GM23248 (cell line): ENCODE measurements at places on chromosomes 1 and 21.

GRCh38 chr1:93842750-93843500 is 36.1 kb downstream of the DNTTIP2 start:
- peak; percentile 83 for DNase-seq

GRCh38 chr1:2968471-2968881 is 52.8 kb upstream of the ACTRT2 start:
- DNase-seq, result no peak

DNA sequence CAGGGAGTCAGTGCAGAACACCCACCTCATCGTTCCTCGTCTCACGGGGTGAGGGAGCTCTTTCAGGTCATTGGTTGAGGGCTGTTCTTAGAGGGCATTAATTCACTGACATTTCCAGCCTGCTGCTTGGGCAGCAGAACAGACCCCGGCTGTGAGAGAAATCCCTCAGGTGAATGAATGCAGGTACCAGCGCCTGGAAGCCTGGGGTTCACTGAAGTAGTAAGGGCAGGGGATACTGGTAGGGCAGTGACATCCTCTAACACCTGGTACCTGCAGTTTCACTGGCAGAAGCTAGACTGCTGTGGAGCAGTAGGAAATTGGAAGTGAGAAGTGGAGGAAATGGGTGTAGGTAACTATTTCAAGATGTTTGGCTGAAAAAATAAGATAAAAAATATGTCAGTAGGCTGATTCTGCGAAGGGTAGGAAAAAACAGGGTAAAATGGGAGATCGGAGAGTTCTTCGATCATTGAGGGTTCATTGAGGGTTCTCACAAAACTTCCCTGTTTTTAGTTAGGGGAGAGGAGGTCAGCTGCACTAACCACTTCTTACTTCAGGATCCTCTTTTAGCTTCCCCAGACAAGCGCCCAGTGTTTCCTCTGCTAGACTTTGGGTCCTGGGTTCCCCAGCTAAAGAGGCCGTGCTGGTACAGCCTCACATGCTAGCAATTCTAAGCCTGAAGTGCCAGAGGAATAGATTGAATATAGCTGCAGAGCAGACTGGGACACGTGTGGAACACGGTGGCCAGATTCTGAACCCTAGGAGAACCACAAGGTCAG is 55.2 kb downstream of the RNF220 start:
- no peak for DNase-seq

- no peak for DNase-seq
These were observed 728.6 kb downstream of the PTPRU start for GRCh38 chr1:29964718-29965533.

GRCh38 chr1:51642739-51643142 is 25.8 kb downstream of the OSBPL9 start:
- DNase-seq, result peak; percentile 94

DNA sequence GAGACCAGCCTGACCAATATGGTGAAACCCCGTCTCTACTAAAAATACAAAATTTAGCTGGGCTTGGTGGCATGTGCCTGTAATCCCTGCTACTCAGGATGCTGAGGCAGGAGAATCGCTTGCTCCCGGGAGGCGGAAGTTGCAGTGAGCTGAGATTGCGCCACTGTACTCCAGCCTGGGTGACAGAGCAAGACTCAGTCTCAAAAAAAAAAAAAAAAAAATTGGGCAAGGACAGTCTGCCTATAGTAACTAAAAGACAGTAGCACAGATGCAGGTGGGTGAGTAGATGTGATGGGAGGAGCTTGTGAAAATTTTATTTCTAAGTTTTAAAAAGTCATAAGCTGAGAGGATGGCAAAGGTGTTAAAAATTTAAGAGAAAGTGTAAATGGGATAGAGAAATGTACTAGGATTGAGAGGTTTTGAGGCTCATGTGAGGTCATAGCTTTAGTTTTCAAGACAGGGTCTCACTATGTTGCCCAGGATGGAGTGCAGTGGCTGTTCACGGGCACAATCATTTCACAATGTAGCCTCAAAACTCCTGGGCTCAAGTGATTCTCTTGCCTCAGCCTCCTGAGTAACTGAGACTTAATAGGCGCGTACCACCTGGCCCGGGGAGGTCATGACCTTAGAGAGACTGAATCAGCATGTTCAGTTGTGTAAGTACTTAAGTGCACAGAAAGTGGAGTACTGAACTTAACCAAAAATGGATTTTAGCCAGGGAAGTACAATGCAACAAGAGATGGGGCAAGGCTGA is 33.7 kb downstream of the PTP4A2 start:
- no peak for DNase-seq

GRCh38 chr1:23837908-23838307 is 12.7 kb upstream of the HMGCL start:
- peak; percentile 10 for DNase-seq

GRCh38 chr1:172414331-172414730 is 6.2 kb upstream of the C1orf105 start:
- DNase-seq, result peak; percentile 73

GRCh38 chr1:30187413-30188023 is 535.9 kb downstream of the MATN1 start:
- DNase-seq, result no peak

- no peak for DNase-seq
These were observed 3.1 kb upstream of the SRP9 start for GRCh38 chr1:225774281-225775147.

DNA sequence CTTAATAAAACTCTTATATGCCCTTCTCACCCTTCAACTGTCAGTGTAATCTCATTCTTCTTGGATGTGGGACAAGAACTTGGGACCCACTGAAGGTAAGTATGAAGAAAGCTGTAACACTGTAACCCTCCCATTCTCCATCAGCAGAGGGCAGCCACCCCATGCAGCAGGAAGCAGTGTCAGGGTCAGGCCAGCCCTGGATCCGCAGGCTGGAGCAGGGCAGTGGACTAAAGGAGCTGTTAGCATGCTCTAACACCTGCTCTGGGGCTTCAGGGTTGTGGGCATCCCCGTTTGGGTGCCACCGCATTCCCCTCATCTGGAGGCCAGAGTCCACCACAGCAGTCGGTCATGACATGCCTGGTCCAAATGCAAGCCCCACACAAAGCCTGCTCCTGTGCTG is 156.5 kb downstream of the HIVEP3 start:
- no peak for DNase-seq

DNA sequence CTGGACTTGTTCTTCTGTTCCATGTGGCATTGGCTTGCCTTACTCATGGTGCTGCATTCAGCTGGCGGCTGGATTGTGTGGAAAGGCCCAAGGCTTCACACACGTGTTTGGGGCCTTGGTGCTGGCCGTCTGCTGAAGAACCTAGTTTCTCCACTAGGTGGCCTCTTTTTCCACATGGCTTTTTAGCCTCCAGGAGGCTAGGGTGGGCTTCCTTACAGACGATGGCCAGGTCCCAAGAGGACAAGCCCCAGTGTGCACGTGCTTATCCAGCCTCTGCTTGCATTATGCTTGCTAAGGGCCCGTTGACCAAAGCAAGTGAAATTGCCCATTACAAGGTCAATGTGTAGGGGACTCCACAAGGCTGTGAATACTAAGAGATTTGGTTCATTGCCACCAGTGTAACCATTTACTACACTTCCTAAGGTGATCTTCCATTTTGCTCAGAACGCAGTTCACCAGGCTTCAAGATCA is 47.5 kb upstream of the FOXO6 start:
- peak; percentile 68 for DNase-seq

- DNase-seq, result no peak
These were observed 128.0 kb downstream of the HMCN1 start for GRCh38 chr1:185862235-185862634.

DNA sequence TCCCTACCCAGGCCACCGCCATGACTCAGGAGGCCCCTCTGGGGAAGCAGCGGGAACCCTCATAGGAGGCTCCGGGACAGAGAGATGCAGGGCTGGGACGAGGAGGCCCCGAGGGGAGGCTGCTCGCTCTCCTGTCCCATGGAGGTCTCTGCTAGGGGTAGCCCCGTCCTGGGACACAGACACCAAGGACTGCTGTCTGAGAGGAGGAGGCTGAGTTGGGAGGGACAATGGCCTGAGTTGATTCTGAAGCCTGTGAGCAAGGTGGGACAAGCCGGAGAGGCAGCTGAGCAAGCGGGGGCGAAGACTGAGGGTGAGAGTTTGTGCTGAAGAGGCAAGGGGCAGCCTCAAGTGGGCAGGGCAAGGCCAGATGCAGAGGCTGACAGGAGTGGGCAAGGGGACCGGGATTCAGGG is 17.4 kb downstream of the SLC27A3 start:
- no peak for DNase-seq

DNA sequence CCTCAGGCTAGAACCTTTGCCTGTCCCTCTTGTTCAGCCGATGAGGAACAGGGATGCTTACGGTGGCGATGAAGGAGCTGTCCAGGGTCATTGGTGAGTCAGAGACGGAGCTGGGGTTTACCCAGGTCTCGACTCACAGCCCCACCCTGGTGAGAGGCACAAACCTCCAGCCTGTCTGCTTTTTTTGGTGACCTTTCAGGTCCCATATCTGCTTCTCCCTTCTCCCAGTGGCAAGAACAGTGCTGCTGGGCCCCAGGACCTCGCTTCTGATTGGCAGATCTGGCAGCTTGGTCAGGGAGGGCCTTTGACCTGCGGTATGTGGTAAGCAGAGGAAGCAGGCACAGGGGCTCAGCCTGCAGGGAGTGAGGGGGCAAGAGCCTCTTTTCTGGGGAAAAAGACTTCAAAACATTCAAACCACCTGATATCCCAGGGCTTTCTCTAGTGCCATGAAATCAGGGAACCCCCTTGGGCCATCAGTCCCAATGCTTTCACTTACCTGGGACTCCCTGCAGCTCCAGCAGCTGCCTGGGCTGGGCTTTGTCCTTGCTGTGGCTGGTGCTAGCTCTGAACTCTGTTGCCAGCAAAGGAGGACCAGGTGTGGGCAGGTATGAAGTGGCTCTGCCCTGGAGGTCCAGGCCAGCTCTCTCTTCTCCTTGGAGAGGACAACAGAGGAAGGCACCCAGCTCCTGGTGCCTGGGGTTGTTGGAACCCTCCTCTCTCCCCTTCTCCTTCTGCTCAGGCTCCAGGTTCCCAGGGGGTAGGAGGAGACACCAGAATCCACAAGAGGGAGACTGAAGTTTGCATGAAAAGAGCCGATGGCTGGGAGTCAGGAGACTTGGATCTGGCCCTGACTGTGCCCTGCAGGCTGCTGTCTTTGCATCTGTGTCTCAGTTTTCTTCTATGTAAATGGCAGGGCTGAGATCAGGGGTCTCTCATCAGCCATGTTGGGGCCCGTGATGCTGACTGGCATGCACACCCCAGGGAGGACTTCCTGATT is 41.4 kb downstream of the TRIM62 start:
- DNase-seq, result peak; percentile 51

- no peak for DNase-seq
These were observed 105.8 kb upstream of the RALGPS2 start for GRCh38 chr1:178619042-178619927.

- DNase-seq, result no peak
These were observed 7.0 kb downstream of the PAFAH2 start for GRCh38 chr1:25990702-25991395.

- DNase-seq, result no peak
These were observed at the start of gene NECTIN4 for GRCh38 chr1:161089251-161089924. NECTIN4 (minus strand) TSS chr1:161089558; CDS start chr1:161089296, 262 bp downstream.

- no peak for DNase-seq
These were observed 54.9 kb downstream of the OPTC start for GRCh38 chr1:203548892-203549291.

- no peak for DNase-seq
These were observed 187.1 kb upstream of the CACNA1E start for GRCh38 chr1:181296180-181296579.

- DNase-seq, result peak; percentile 81
These were observed 35.5 kb downstream of the IFNAR1 start for GRCh38 chr21:33360281-33360680.

GRCh38 chr1:186404454-186405051 is 28.9 kb downstream of the ODR4 start:
- DNase-seq, result peak; percentile 85

DNA sequence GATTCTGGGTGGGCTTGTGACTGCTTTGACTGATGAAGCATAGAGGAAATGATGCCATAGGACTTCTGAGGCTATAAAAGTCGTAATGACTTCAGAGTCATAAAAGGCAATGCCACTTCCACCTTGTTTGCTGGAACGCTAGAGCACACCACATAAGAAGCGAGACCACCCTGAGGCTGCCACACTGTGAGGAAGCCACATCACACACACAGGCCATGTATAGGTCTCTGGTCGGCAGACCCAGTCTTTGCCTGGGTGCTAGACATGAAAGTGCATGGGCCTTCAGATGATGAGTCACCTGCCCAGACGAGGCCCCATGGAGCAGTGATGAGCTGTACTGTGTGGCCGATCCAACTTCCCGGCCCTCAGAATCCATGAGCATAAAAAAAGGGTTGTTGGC is 14.2 kb upstream of the KANK4 start:
- DNase-seq, result peak; percentile 80

DNA sequence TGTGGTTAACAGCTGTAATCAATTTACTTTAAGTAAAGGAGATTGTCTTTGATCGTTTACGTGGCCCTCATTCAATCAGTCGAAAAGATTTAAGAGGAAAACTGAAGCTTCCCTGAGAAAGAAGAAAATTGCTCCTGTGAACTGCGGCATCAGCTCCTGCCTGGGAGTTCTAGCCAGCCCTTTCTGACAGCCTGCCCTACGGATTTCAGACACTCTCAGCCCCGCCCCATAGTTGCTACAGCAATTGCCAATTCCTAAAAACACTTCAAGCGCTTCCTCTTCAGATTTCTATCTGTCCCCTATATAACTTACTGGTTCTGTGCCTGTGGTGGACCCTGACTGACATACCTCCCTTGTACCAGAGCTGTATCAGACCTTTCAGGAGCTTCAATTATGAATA is 277.6 kb downstream of the DSCAM start:
- no peak for DNase-seq

DNA sequence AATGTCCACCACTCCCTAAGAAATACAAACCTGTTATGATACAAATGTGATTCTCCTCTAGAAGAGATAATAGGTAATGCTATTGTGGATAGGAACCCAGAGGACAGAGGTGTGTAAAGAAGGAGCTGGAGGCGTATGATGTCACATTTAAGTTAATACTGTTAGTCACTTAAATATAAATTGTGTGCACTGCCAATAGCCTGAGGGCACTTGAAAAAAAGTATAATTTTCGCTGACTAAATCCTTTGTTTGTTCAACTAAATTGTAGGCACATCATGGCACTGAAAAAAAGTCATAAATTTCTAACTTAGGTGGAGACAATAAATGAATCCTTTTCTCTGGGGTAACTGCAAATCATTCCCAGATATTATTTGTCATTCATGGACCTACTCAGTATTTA is 4.4 kb downstream of the RCSD1 start:
- no peak for DNase-seq

- no peak for DNase-seq
These were observed at the start of gene GSTM1 for GRCh38 chr1:109687641-109688499. GSTM1 (plus strand) TSS chr1:109687817; CDS start chr1:109687874, 57 bp downstream.

DNA sequence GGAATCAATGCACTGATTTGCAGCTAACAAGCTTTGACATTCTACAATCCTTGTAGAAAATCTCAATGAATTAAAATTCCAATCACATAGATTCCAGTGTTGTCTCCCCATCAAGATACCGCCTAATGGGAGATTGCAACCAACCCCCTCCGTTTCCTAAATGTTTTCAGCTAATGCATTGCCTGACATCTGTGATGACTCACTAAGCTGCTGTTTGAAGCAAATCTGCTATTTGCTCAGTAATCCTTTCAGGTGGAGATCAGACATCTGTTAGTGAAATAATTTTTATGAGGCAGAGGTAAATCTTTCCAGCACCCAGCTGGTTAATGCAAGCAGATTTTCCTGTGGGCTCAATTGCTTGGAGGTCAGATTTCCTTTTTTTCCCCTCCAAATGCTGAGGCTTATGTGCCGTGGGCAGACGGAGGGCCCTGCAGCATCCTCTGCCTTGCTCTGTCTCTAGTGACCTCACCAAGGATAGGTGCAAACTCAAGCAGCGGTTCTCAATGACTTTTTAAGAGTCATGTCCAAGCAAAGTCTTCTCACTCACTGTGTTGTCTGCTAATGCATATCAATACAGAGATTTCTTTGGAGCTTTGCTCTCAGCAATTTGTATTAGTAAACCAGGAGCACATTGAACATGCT is 91.1 kb upstream of the RAB3GAP2 start:
- peak; percentile 11 for DNase-seq
